Type B pancreatic cell (in vitro differentiated cells): ENCODE measurements at places on chromosomes 4 and X.

DNA sequence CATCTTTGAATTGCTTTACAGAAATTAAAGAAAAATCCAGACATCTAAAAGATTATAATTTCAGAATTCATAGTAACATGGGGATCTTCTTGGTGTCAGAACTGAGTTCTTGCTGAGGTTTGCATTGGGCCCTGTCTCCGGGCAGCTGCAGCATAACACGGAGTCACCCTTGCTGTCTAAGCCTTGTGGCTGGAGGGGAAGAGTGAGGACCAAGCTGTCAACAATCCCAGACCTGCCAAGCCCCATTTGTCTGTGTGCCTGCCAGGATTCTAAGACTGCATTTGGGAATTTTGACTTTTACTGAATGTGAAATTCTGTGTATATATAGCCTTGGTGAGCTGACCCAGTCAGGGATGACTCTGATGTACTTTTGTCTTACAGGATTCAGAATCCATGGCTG is 25.2 kb upstream of the NAP1L5 start:
- no peak for DNase-seq

DNA sequence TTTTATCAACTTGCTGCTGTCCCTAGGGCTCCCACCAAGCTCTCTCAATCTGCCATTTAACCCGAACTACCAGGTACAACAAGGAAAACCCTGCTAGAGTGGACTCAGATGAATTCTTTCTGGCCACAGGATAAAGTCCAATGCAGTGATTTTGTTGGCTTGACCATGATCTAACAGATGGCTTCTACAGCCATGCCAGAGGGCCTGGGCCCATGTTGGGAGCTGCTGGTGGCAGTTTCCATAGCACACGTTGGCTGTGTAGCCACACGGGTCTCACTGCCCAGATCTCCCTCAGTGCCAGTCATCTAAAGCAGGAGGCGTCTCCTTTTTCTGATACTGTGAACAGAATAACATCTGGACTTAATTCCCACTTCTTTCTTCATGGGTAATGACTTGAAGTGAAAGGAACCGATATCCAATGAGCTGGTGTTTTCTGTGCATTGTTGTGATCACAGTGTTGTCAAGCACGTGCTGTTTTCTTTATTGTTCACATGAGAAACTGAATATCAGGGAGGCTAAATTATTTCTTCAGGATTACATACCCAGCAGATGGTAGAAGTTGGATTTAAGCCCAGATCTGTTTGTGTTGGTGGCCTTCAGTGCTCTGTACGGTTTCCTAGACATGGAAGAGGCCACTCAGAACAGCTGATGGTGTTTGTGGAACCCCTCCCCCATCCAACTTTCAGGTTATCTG is 85.2 kb upstream of the CLCN4 start:
- no peak for DNase-seq

DNA sequence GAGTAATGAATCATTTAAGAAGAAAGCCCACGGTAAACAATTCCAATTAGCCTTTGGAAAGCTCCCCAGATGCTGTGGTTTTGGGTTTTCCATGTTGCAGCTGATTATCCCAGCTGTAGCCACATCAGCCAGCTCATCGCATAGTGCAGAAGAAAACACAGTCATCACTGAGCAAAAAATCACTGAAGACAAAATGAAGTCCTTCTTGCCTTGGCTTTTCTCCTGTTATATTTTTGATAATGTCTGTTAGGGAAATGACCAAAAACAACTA is 193.0 kb upstream of the C1QTNF7 start:
- DNase-seq = no peak

DNA sequence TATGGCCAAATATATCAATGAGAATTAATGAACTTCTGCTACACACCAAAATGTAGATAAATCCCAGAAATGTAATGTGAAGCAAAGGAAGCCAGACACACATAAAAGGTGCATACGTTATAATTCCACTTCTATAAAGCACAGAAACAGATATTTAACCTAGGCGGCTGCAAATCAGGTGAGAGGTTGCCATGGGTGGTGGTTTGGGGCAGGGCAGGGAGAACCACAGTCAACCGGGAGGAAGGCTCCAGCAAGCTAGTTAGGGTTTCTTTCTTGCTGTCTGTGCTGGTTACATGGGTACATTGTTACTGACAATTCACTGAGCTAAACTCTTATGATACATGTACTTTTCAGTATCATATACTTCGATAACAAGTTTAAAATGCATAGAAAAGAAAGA is 9.7 kb upstream of the PPARGC1A start:
- no peak for DNase-seq

GRCh38 chr4:122758033-122758432 is 25.5 kb downstream of the BBS12 start:
- no peak for DNase-seq

DNA sequence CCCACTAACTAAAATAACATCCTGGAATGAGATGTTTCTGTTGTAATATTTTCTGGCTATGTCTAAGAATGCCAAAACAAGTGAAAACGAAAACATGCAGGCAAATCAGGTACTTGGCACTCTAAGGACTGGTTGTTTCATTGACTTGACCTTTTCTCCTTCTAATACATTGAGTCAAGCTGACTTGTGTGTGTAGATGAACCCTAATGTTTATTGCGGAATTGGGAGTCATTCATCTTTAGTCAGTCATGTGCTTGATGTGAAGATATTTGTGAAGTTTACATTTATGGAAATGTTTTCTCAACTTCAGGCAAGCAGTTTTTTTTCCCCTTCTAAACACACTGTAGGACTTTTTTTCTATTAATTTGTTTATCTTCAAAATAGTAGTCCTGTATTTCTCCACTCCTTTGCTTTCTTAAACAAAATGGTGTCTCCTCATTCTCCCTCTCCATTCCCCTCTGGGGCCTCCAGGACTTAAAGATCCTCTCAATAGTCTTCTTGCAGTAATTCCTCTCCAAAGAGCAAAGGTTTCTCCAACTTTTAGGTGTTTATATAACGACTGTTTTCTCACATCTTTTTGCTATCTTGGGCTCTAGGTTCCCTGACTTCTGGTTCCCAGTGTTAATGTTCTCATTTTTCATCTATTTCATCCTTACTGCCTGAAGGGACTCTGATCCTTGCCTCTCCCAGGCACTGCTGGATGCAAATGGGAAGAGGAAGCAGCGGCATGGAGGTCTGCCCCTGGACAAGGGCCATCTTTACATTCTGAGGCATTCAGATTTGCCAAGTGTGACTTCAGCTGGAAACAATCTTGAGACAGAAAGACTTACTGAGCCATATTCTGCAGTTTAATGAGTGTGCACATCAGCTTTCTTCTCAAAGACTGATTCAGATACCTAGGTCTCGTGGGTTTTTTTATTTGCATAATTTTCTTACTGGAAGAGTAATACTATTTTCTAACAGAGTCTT is 166.4 kb downstream of the ARHGAP6 start:
- no peak for DNase-seq

DNA sequence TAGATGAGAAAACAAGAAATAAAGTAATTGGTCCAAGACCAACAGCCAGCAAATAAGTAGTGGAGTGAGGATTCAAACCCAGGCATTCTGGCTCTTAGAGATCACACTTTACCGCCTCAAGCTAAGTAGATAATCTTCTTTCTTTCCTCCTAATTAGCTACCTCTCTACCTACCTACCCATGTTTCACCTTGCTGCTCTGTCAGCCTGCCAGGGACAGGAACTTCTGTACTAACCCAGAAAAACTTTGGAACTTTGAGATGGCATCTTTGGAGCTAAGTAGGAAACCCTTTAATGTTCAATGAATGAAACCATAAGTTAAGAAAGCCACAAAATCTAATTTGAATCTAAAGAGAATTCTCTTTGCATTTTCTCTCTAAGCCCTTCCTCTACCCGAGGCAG is 145.2 kb downstream of the CHRNA9 start:
- DNase-seq = no peak

DNA sequence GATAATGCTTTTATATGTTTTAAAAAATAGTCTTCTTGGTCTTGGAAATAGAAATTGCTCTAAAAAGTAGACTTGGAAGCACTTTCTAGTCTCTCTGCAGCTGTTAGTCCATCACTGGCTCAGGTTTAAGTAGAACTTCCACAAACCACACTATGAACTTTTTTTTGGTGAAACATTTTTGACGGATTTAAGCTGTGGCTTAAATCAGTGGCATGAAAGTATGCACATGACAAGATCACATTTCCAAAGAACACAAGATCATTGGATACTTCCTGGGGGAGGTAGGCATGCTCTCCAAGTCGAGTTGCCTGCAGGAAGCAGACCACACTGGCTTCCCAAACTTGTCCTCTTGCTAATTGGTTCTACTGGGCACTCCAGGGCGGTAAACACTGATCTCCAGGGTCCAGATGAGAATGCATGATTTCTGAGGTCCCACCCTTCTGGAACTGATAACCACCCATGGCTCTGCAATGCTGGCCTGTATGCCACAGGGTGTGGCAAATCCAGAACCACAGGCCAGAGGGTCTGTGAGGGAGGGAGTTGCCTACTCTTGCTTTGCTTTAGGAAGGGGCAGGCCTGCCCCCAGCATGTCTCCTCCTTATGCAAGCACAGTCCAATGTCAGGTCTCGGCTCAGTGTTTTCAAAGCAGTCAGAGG is 331.9 kb upstream of the SFRP2 start:
- no peak for DNase-seq

GRCh38 chrX:16711219-16711811 is 1.2 kb downstream of the CTPS2 start:
- DNase-seq = no peak

GRCh38 chr4:3206439-3207100 is 42.4 kb upstream of the MSANTD1 start:
- DNase-seq = no peak

GRCh38 chr4:106898621-106899230 is 137.4 kb downstream of the DKK2 start:
- DNase-seq = no peak

DNA sequence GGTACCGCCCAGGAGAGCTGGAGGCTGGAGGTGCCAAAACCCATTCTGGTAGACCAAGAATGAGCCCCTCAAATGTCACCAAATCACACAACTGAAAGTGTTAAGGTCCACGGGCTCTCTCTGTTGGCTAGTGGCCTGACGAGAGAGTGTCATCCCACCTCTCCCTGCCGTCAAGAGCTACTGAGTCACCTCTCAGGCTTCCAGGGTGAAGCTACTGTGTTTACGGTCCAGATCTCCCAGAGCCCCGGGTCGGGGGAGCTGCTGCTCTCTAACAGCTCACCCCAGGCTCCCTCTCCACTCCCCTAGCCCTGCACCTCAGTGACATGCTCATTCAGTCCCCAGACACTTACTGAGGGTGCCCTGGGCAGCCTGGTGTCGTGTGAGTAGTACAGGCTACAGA is 59.2 kb downstream of the ADGRG2 start:
- no peak for DNase-seq

DNA sequence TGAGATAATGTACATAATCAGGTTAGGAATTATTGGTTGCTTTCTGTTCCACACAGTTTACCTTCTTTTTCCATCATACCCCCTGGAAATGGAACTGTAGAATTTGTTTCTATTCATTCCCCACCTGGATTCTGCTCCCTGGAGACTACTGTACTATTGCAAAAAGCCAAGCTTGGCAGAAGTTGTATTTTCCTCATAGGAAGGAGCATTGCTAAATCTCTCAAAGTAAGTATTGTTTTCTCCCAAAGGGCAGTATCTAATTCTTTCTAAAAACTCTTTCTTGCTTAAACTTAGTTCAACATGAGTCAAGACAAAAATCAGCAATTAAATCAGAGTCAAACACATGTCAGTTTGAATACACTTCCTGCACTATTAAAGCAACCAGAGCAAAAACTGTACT is 136.2 kb downstream of the CDS1 start:
- DNase-seq = no peak

- no peak for DNase-seq
Observed at GRCh38 chr4:38178392-38178995, 218.3 kb downstream of the PTTG2 start.

DNA sequence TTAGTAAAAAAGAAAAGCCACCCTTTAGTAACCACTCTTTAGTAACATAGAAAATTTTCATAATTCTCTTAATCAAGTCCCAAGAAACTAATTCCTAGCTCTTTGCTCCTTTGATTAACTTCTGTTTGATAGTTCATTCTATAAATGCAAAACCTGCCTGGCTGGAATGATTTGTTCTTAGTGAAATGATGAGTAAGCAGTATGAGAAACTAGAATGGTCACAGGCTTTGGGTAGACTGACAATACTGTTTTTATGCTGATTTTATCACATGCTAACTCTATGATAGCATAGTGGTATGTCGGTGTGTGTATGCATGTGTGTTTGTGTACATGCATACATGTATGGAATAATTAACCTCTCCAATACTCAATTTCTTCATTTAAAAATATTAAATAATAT is 81.2 kb downstream of the SYTL5 start:
- DNase-seq = no peak

- DNase-seq = no peak
Observed at GRCh38 chr4:56240554-56241174, 146.6 kb downstream of the AASDH start.

GRCh38 chr4:172996571-172997216 is 171.9 kb upstream of the GALNT7 start:
- no peak for DNase-seq

DNA sequence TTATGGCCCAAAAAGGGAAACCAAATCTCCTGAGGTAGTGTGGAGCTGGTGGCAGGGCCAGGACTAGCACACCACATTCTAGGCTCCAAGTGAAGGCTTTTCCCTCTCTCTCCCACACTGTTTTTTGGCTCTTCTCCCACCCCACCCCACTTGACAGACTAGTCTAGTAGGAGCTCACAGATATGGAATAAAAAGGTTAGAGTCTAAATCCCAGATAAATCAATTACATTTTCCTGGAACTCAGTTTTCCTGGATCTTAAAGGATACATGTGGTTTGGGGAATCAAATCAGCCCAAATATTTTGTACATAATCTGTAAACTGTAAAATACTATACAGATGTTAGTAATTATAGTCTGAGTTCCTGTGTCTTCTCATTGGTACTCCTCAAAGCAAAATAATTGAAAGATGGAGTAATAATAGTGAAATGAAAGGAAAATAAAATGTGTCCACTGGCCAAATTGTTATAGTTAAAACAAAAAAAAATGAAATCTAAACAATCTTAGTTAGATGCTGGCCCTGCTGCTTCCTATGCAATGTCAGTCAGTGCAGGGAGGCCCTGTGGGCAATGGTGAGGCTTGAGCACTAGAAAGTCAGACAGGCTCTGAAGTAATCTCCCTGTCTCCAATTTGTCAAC is 370.4 kb upstream of the CPEB2 start:
- DNase-seq = no peak

- DNase-seq = no peak
Observed at GRCh38 chrX:10045327-10046000, 78.3 kb downstream of the CLDN34 start.

DNA sequence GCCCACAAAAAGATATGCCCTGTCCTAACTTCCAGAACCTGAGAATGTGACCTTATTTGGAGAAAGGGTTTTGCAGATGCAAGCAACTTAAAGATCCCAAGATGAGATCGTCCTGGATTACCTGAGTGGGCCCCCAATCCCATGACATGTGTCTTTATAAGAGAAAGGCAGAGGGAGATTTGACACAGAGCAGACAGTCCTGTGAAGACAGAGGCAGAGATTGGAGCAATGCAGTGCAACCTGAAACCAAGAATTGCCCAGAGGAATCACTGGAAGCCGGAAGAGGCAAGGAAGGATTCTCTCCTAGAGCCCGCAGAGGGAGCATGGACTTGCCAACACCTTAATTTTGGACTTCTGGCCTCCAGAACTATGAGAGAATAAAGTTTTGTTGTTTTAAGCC is 171.5 kb downstream of the SMIM20 start:
- no peak for DNase-seq
